ENCODE measurements at places on chromosomes 4 and X.
A peak's percentile ranks its signal among the peaks of the same experiment; 100 is the strongest.

- no peak for DNase-seq
Measured at GRCh38 chr4:89800527-89801103, 36.3 kb downstream of the SNCA start.

GRCh38 chr4:100081491-100081890 lies 108.8 kb downstream of the DDIT4L start:
- DNase-seq = no peak

- no peak for DNase-seq
Measured at GRCh38 chrX:12471061-12471460, 320.2 kb upstream of the PRPS2 start.

DNA sequence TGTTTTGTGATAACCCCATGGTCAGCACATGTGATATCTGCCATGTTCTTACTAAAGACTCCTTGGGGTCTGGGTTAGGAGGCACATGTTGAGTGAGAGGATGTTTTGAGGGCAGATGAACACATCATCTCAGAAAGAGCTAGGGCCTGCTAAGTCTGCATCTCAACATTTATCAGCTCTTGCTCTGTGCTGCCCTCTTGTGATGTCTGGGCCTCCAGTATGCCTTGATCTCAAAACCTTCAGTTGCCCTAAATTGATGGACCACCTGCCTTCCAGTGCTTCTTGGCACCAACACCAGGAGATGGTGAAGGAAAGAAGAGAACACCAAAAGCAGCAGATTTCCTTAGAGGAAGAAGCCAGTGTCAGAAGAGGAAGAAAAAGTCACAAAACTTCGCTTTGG lies 22.5 kb downstream of the MID1 start:
- no peak for DNase-seq

DNA sequence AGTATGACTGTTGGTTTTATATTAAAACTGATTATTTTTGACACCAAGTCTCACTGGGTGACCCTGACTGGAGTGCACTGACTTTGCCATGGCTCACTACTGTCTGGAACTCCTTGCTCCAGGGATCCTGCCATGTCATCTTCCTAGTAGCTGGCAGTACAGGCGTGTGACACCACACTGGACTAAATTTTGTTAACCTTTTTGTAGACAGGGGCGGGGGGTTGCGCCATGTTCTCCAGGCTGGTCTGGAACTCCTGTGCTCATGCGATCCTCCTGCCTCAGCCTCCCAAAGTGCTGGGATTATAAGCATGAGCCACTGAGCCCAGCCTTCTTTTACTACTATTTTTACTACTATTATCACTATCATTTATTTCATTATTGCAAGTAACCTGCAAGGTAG lies 8.9 kb downstream of the XAGE1A start:
- no peak for DNase-seq

DNA sequence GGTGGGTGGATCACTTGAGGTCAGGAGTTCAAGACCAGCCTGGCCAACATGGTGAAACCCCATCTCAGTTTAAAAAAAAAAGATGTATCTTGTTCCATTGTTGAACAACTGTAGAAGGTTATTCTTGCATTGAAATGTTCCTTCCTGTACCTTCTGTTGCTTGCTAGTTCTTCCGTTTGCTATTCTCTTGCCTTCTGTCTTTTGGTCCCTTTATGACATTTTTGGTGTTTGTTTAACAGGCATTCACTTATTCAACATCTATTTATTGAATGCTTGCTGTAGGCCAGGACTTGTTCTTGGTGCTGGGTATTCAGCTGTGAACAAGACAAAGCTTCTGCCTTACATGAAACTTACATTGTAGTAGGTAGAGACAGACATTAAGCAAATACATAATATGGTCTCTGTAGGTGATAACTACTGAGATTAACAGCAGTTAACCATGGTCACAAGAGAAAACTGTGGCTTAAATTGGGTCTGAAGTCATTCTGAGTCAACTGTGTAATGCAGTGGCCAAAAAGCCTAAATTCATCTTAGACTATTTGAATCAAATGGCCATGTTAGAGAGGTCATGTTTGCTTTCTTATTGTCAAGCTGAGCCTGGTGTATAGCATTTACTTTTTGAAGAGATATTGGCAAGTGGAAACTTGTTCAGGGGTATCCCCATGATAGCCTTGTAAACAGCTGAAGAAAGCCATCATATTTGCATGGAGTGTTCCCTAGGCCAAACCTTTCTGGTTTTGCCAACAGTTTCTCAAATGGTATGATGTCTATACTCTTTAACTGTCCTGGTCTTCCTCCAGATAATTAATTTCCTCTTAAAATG lies 35.6 kb downstream of the GAB1 start:
- no peak for DNase-seq

- no peak for DNase-seq
Measured at GRCh38 chr4:127920521-127920920, 39.8 kb downstream of the PLK4 start.

GRCh38 chr4:1365271-1366178 lies 18.5 kb downstream of the UVSSA start:
- DNase-seq = no peak

DNA sequence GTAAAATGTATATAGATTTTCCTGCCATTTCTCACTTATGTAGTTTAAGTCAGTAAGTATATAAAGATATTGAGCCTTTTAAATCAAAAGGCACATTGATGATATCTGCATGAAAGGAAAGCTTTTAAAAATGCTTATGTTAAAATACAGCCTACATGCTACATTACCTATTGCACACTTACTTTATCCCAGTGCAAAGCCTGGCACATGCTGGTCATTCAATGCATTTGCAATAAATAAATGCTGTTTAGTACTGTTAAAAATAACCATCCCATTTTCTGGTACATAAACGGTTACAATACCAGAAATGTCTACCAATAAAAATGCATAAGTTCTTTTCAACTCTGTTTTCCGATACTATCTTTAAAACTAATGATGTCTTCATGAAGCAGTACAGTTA lies 22.1 kb upstream of the SPATA4 start:
- no peak for DNase-seq

- DNase-seq = peak; percentile 56
Measured at GRCh38 chrX:124239911-124240310, 92.5 kb upstream of the TEX13D start.

DNA sequence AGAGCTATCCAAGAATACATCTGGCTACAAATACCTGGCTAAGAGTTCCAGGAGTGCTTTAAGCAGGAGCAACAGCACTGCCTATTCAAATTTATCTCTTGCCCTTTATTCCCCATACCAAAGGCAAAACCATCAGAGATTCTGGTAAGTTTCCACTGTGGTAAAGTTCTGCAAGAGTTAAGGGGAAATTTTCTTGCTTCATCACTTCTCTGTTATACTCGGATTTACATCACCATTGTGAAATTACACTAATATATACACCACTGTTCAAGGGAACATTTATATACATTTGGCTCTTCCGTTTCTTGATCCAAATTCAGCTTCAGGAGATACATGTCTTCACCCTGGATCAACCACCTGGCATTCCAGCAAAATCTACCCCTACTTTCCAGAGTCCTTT lies 70.8 kb upstream of the PTPN13 start:
- DNase-seq = no peak

DNA sequence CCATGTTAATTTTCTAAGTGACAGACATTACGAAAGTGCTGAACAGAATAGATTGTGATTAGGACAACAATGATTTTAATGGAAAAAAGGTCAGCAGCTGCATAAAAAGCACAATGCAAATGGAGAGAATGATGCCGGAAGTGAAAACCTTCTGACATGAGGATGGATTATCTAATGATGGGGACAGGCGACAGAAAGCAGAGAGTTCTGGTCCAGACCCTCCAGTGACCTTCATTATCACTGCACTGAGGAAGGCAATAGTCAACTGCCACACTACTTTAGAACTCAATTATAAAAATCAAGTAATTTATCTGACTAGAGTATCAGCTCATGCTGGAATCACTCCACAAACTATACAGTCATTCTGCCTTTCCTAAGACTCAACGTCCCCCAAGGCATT lies 746.1 kb upstream of the EPHA5 start:
- DNase-seq = no peak

- no peak for DNase-seq
Measured at GRCh38 chr4:162392946-162393345, 229.1 kb upstream of the FSTL5 start.

DNA sequence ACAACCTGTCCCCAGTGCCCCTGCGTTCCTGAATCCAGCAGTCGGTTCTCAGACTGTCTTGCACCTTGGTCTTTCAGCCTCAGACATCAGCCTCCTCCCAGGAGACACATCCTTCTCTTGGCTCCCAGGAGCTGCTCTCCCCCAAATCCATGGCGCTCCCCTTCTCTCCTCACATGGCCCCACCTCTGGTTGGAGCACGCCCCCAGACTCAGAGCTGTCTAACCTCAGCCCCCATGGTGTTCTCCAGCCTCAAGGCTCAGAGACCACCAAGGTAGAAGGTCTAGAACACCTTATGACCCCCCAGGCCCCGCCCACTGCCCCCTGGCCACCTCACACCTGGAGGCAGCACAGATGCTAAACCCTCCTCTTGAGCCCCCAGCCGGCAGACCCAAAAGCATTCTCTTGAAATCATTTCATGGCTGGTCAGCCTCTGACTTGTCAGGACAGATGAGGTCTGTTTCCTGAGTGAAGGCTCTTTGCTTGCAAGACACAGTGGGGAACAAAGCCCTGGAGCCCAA lies 47.9 kb downstream of the ADRA2C start:
- no peak for DNase-seq

DNA sequence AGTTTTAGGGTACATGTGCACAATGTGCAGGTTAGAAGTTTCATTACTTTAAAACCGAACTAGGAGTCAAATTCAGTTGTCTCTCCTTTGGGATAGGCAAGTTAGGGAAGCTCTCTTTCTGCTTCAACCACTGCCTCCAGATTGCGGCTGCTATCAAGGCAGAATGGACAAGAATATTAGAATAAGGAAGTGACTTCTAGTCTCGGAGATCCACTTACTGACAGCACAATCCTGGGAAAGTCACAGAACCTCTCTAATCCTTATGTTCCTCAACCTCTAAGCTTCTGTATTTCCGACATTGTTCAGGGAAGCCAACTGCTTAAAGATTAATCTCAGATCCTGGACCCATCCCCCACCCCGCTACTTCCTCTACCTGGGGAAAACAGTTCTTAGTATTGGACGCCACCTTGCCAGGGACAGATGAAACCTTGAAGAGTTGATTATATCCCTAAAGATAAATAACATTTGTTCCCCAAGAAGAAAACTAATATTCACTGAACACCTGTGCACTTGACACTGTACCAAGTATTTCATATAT lies 2.1 kb downstream of the NUP62CL start:
- DNase-seq = no peak

GRCh38 chr4:152160225-152160800 lies 375.6 kb downstream of the FBXW7 start:
- DNase-seq = no peak

DNA sequence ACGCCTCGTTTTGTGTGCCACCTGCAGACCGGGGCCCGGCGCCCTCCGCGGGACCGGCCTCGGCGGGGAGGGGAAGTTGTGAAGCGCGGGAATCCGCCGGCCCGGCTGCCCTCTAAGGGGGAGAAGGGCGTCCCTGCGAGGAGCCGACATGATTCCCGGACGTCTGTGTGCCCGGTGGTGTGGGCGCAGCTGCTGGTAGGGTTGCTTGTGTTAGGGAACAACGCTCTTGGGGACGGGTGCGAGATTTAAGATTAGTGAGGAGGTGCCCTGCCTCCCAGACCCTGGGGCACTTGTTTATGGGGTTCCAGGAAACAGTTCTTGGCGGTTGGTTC lies 627 bp downstream of the CDKN2AIP start:
- no peak for DNase-seq

- peak; percentile 69 for DNase-seq
Measured at GRCh38 chr4:40200875-40201801, 4.3 kb downstream of the RHOH start.

DNA sequence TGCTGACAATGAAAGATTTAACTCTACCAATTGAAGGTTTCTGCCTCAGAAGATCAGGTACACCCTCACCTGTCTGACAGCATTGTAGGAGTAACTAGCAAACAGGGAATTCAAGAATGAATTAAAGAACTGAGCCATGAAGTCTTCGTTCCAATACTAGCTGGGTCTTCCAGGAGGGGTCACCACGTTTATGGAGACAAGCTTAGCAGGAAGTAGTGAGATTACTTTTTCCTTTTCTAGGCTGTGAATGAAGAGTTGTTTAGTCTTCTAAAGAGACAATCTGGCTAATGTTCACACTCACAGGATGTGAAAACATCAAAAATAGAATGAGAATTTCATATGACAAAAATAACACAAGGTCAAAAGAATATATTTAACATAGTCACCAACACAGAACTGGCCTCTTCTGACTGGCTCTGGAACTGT lies 54.9 kb downstream of the REELD1 start:
- no peak for DNase-seq

- peak; percentile 14 for DNase-seq
Measured at GRCh38 chrX:115940888-115941332, 229.6 kb upstream of the AGTR2 start.

DNA sequence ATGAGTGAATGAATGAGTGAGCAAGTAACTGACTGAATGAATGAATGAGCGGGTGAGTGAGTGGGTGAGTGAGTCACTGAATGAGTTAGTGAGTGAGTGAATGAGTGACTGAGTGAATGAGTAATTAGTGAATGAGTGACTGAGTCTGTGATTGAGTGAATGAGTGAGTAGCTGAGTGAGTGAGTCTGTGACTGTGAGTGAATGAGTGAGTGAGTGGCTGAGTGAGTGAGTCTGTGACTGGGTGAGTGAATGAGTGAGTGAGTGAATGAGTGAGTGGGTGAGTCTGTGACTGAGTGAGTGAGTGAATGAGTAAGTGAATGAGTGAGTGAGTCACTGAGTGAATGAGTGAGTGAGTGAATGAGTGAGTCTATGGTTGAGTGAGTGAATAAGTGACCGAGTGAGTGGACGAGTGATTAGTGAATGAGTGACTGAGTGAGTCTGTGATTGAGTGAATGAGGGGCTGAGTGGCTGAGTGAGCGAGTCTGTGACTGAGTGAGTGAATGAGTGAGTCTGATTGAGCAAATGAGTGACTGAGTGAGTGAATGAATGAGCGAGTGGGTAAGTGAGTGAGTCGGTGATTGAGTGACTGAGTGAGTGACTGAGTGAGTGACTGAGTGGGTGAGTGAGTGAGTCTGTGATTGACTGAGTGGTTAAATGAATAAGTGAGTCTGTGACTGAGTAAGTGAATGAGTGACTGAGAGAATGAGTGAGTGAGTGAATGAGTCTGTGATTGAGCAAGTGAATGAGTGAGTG lies 223.0 kb upstream of the PSAPL1 start:
- DNase-seq = no peak

- DNase-seq = no peak
Measured at GRCh38 chr4:172772781-172773180, 395.8 kb upstream of the GALNT7 start.

GRCh38 chrX:69158166-69158980 lies 6.9 kb downstream of the PJA1 start:
- peak; percentile 26 for DNase-seq

DNA sequence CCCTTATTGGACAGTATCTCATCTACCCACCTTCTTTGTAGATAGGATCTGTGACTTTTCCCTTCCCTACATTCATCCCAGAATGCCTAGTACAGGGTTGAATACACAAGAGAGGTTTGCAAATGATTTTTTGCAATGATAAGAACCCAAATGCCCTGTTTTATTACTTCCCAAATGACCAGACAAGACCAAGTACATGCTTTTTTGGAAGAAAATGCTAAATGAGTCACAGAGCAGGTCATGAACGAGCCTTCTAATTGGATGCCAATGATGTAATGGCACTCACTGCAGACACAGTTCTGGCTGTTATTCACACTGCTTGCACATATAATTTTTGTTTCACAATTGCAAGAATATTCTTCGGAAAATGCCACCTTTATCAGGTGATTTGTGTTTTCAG lies 17.8 kb upstream of the GABRQ start:
- no peak for DNase-seq

GRCh38 chrX:51641421-51642021 lies 22.8 kb upstream of the CENPVL3 start:
- DNase-seq = peak; percentile 12
